ENCODE measurements at places on chromosomes 3 and 15. TPM values are rescaled to one million over a fixed set of nuclear protein-coding genes. Genes with fewer than 3 reads are reported as not detected.

GRCh38 chr15:62853841-62854225, 188.7 kb upstream of the TPM1 start:
- no peak for DNase-seq

The WDR93 gene
- total RNA-seq: 0.68 TPM

The TIMP4 gene
- total RNA-seq: 16.5 TPM

The SHC4 gene
- 0.55 TPM for total RNA-seq

DNA sequence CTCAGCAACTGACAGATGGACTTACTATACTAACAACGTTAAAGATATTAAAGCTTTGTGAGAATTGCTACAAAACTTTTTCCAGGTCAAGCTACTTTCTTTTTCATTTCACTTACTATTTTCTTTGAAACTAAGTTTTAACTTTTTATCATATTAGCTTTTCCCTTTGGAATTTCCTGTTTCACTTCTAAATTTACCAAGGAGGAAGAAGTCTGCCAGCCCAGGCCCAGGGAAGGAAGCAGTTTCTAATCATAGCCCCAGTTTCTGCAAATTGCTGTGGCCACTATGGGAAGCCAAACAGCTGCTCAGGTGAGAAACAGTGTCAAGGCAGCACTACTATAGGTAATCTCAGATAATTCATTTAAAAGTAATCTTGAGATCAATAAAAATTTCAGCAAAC, 18.4 kb downstream of the CYFIP1 start:
- DNase-seq: no peak

GRCh38 chr15:45993072-45993471, 358.2 kb downstream of the SQOR start:
- DNase-seq: no peak

DNA sequence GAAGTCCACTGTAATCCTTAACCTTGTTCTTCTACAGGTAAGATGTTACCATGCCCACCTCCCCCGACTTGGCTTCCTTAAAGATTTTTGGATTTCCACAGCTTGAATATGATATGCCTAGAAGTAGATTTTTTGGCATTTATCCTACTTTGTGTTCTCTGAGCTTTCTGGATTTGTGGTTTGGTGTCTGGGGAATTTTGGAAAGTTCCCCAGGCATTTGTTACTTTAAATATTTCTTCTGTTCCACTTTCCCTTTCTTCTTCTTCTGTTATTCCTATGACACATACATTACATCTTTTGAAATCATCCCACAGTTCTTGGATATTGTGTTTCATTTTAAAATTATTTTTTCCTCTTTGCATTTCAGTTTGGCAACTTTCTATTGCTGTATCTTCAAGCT, 122.1 kb upstream of the TMEM108 start:
- DNase-seq: no peak

The ABHD17C gene
- 33.4 TPM for total RNA-seq

- DNase-seq: no peak
These were observed 94.1 kb upstream of the ATP2B2 start for GRCh38 chr3:10599444-10599843.

The TNFSF10 gene
- 44.1 TPM for total RNA-seq

- DNase-seq: peak; percentile 28
These were observed 109.8 kb upstream of the TRPM1 start for GRCh38 chr15:31211353-31211752.

DNA sequence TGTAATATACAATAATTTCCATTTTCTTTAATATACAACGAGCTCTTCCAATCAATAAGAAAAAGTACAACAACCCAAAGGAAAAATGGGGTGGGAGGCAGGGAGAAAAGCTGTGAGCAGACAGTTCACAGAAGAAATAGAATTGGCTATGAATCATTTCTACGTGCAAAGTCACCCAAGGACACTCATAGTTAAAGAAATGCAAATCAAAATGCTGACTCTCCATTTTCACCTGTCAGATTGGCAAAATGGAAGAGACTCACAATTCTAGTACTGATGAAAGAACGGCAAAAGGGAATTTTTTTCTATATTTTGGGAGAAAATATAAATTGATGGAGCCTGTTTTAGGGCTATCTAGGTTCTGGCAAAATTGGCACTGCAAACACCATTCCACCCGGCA, 116.3 kb upstream of the MEF2A start:
- DNase-seq: no peak

DNA sequence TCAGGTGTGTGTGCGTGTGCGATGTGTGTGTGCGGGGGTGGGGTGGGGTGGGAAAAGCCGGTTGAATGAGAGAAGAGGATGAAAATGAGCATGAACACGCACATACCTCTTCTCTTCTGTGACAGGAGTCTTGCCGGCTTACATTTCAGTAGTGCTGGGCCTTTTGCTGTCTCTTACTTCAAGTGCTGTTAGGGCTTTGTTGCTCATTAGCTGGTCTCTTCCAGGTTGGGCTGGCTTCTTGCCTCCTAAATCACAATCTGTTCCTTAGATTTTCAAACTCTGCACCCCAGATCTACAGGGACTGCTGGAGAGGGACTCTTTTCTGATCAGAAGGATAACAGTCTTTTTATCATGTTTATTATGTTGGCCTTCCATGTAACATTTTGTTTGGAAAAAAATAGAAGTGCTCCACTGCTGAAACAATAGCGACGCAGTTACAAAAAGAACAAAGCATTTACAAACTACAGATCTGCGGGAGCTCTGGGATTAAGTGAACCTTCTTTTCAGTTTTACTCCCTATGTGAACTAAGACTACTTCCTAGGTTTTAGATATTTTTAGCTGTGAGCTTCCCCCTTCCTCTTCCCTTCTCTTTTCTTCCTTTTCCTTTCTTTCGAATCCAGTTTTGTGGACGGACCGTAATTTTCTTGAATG, 48.5 kb downstream of the USP13 start:
- no peak for DNase-seq

The KCNMB2 gene
- total RNA-seq: not detected

GRCh38 chr15:66819084-66819483, 117.0 kb downstream of the SMAD6 start:
- DNase-seq: no peak

The RASGRF1 gene
- 2.1 TPM for total RNA-seq

The TTC23 gene
- 28.5 TPM for total RNA-seq

DNA sequence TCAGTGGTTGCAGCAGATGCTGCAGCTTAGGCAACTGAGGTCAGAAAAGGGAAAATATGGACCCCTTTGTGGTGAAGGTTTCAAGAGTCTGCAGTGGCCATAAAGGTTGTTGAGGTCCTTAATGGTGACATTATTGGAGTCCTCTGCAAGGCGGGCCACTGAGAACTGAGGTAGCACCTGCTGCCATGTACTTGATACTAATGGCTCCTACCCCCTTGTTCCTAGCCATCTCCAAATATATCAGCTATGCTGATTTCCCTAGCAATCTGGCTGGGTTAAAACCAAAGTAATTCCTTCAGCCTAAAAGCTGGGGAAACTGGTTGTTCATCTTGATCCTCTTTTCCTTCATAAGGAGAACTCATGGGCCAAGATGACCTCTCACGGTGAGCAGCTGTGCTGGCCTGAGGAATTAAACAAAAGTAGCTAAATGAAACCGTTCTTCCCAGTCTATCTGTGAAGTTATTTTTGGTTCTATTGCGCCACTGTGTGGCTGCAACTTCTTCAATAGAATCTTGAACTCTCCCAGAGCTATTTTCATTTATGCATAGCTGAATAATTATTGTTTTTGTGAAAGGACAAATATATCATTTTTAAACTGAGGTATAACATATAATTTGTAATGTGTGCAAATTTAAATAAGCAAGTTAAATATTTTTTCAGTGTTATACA, 76.1 kb upstream of the PLSCR4 start:
- DNase-seq: no peak

- DNase-seq: no peak
These were observed 51.2 kb downstream of the WNT7A start for GRCh38 chr3:13828501-13829265.

The MUC4 gene
- 0.08 TPM for total RNA-seq

DNA sequence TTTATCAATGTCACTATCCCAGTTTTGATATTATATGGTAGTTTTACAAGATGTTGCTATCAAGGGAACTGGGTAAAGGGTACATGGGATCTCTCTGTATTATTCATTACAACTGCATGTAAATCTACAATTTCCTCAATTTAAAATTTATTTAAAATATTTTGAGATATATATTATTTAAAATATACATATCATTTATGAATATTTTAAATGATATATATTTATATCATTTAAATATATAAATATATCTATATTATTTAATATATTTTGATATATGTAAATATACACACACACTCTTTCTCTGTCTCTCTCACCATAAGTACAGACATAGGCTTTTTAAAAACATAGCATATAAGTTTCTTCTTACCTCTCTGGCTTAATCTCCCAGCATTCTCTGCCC, 104.7 kb downstream of the TP63 start:
- DNase-seq: no peak

The UBAP1L gene
- total RNA-seq: 9.4 TPM

GRCh38 chr15:34338347-34338746, 766 bp upstream of the SLC12A6 start:
- DNase-seq: no peak

DNA sequence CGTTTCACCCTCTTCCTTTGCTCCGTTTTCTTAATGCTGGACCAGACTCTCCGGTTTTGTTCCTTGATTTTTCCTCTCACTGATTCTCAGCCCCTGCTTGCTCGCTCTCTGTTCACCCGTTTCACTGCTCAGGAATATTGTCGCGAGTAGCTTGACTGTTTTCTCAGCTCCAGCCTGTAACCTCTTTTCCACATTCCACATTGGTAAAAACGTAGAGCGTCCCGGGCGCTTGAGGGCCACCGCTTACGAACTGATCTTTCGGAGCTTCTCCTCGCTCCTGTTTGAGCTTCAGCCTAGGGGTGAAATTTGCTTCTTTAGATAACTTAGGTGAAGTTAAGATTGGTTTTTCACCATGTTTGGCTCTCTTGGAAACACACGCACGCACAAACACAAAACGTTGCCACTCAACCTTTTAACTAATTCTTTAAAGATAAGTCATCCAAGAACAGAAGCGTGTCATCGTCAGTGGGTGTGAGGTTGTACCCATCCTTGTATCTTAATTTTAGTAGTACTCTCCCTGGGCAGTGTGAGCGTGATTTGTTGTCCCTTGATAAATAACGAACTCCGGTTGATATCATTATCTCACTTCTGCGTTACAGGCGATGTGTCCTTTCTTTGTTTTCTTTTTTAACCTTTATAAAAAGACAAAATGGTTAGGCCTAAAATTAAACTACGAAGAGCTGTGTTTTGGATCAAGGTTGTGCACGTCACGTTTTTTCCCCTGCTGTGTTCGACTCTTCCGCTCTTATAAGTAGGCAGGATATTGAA, 1.0 kb downstream of the PAK2 start:
- no peak for DNase-seq

DNA sequence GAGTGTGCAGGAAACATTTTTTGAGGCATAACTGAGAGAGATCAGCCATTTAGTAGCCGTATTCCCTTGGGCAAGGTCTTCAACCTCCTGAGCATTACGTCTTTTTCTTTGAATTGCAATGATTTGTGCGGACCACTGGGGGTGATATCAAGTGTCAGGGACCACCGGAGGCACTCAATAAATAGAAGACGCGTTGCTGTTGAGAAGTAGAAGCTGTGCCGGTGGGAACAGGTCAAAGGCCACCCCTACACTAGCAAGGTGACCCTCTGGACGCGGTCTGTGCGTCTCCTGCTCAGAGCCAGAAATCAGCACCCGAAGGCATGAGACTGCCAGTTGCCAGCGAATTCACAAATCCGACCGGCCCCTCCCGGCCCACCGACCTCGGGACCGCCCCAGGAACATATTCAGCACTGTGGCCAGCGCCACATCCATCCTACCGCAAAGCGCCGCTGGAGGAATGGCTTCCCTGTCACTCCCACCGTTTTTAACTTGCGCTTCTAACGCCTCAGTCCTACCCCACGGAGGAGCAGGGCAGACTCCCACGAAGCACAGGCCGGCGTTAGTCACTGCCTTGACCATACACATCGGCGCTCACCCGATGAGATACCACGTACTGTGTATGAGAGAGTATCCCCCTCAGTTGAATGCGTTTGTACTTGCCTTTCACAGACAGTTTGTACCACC, 1.4 kb upstream of the GHSR start:
- no peak for DNase-seq

The PIGB gene
- total RNA-seq: 23.0 TPM
